Mucosa of descending colon (tissue), 3 donors: ENCODE measurements at places on chromosomes 16 and 17. TPM values are rescaled to one million over a fixed set of nuclear protein-coding genes. Genes with fewer than 3 reads are reported as not detected.

Gene C1QBP
- total RNA-seq: 81.0 TPM

Gene DOC2B
- total RNA-seq: 4.0 TPM

Gene PDIA2
- total RNA-seq: 0.23 TPM

Gene HBQ1
- total RNA-seq: not detected

Gene CHST4
- not detected for total RNA-seq

Gene CCL5
- total RNA-seq: 8.4 TPM

Gene CCL18
- 7.3 TPM for total RNA-seq

Gene NECAB2
- total RNA-seq: 2.0 TPM

Gene KRT33A
- not detected for total RNA-seq

Gene SCPEP1
- total RNA-seq: 74.2 TPM

Gene MYH1
- total RNA-seq: 0.10 TPM

Gene CFAP97D1
- total RNA-seq: not detected

Gene TBC1D3
- not detected for total RNA-seq

Gene KRTAP4-16
- total RNA-seq: not detected

Gene SKAP1
- total RNA-seq: 3.2 TPM

Gene PRSS21
- total RNA-seq: 4.1 TPM

Gene FAM171A2
- 1.3 TPM for total RNA-seq

Gene KRTAP1-5
- total RNA-seq: not detected

Gene C1QTNF8
- not detected for total RNA-seq

Gene THRA
- 56.8 TPM for total RNA-seq

Gene RPA1
- 52.3 TPM for total RNA-seq

Gene FBXW10B
- 0.82 TPM for total RNA-seq

Gene CDH3
- total RNA-seq: 0.22 TPM

Gene USP10
- 72.4 TPM for total RNA-seq

Gene TBC1D3I
- total RNA-seq: 0.67 TPM

Gene KRTAP3-2
- not detected for total RNA-seq

Gene RGS9
- 8.7 TPM for total RNA-seq

Gene SLC5A2
- total RNA-seq: 0.47 TPM

Gene KRT17
- total RNA-seq: 0.76 TPM

Gene DHRS13
- 7.1 TPM for total RNA-seq

Gene TEPSIN
- 60.2 TPM for total RNA-seq

Gene TNFRSF13B
- 0.98 TPM for total RNA-seq

Gene CCL13
- total RNA-seq: 6.5 TPM

Gene COASY
- total RNA-seq: 87.8 TPM

Gene CDRT4
- total RNA-seq: 17.5 TPM

Gene CCL4L2
- total RNA-seq: 3.3 TPM

Gene EPN3
- total RNA-seq: 40.0 TPM

Gene CD7
- 12.3 TPM for total RNA-seq

Gene YBX2
- total RNA-seq: 71.4 TPM

Gene MYH4
- not detected for total RNA-seq

Gene KRT32
- total RNA-seq: not detected

Gene SMPD3
- 82.7 TPM for total RNA-seq

Gene NGFR
- 2.0 TPM for total RNA-seq
